ENCODE measurements at places on chromosomes 12 and 14.

GRCh38 chr14:102633906-102634595, 41.6 kb downstream of the RCOR1 start:
- H3K4me3 ChIP-seq: no peak overlapping the region
- no peaks in the 10 kb centered on the region for H3K36me3 ChIP-seq
- H3K27me3 ChIP-seq: no peaks in the 10 kb centered on the region
- peaks cover 13% of the 10 kb centered on the region for H3K4me1 ChIP-seq
- no peak for DNase-seq
- no peak overlapping the region for H3K27ac ChIP-seq

GRCh38 chr14:77204459-77204771, 22.8 kb downstream of the TMEM63C start:
- H3K4me1 ChIP-seq: no peaks in the 10 kb centered on the region
- no peak overlapping the region for H3K27ac ChIP-seq
- no peak for DNase-seq

GRCh38 chr12:119660076-119660475, 7.9 kb upstream of the PRKAB1 start:
- H3K4me1 ChIP-seq: no peaks in the 10 kb centered on the region
- DNase-seq: no peak
- H3K4me3 ChIP-seq: no peak overlapping the region

GRCh38 chr12:6363330-6364043, 11.9 kb downstream of the SCNN1A start:
- H3K27me3 ChIP-seq: no peaks in the 10 kb centered on the region
- H3K36me3 ChIP-seq: peaks cover 19% of the 10 kb centered on the region
- H3K4me3 ChIP-seq: peak overlapping the region; percentile 54
- H3K4me1 ChIP-seq: peaks cover 3% of the 10 kb centered on the region
- H3K27ac ChIP-seq: 0 out of 2 replicates have a peak overlapping the region, but pooled peaks have one; percentile 2

- H3K4me1 ChIP-seq: peaks cover 16% of the 10 kb centered on the region
- peak; percentile 61 for DNase-seq
- H3K27ac ChIP-seq: peak overlapping the region; percentile 81
- no peak overlapping the region for H3K4me3 ChIP-seq
- H3K36me3 ChIP-seq: no peaks in the 10 kb centered on the region
- H3K27me3 ChIP-seq: no peaks in the 10 kb centered on the region
These were observed 89.2 kb upstream of the HSPB8 start for GRCh38 chr12:119089380-119090013.

DNA sequence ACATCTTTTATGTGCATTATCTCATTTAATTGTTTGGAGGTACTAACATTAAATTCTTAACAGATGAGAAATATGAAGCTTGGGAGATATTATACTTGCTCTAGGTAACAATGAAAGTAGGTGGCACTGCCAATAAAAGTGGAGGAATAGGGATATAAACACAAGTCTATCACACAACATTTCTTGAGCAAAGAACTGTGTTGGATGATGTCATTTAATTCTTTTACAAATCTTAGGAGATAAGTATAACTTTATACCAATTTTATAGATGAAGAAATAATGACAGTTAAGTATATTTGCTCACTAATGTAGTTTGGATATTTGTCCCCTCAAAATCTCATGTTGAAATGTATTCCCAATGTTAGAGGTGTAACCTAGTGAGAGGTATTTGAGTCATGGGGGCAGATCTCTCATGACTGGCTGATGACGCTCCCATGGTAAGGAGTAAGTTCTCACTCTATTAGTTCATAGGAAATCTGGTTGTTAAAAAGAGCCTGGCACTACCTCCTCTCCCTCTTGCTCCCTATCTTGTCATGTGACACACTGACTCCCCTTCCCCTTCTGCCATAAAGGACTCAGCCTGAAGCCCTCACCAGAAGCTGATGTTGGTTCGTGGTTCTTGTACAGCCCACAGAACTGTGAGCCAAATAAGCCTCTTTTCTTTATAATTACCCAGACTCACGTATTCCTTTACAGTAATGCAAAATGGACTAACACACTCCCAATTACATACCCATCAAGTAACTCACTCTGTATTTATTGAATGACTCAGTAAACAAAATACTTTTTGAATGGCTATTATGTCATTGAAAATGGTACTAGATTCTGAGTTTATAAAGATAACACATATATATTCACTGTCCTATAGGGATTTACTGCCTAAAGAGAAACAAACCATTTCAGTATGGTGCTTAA, 146.8 kb upstream of the KITLG start:
- H3K27ac ChIP-seq: no peak overlapping the region
- H3K27me3 ChIP-seq: no peaks in the 10 kb centered on the region
- DNase-seq: no peak

DNA sequence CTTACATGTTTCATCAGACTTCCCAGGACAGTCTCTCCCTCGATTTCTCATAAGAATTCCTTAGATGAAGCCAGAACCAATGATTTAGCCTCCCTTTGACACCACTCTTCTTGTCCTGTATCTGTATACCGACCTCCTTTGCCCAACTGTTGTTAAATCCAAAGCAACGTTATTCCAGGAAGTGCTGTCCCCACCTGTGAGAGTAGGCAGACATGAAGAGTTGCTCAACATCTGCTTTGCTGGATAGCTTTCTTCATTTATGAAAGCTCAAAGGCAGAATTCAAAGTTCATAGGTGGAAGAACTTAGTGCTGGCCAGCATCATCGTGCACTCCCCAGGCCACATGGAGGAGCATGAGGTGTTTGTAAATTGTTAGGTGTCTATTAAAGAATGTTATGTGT, 55.6 kb downstream of the GTF2A1 start:
- no peaks in the 10 kb centered on the region for H3K4me1 ChIP-seq
- no peaks in the 10 kb centered on the region for H3K27me3 ChIP-seq
- DNase-seq: no peak
- no peak overlapping the region for H3K27ac ChIP-seq

GRCh38 chr14:101155575-101155974, 252.1 kb upstream of the RTL1 start:
- DNase-seq: no peak
- H3K36me3 ChIP-seq: no peaks in the 10 kb centered on the region
- no peak overlapping the region for H3K27ac ChIP-seq
- no peaks in the 10 kb centered on the region for H3K27me3 ChIP-seq

DNA sequence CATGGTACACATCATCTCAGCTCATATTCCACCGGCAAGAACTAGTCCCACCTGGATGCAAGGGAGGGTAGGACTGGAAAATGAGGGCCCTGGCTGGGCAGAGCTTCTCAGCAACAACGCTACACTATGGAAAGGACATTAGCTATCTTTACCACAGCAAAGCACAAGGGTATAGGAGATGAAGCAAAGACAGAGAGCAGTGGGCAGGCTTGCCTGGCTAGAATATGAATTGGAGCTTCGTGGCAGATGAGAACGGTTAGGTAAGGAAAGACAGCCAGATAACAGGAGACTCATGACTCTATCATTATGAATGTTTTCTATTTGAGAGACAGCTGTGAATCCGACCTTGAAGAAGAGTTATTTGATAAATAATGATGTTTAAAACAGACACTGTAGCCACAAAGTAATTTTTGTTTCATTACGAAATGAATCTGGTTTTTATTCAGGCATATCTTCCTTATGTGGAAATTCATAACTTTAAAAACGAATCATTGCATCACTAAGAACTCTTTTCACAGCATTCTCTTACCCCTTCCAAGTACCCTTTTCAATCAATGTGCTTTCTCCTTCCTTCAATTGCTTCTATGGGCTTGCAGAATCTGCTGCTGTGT, 59.1 kb upstream of the PCED1B start:
- no peak overlapping the region for H3K4me3 ChIP-seq
- no peaks in the 10 kb centered on the region for H3K27me3 ChIP-seq
- H3K36me3 ChIP-seq: no peaks in the 10 kb centered on the region
- no peak overlapping the region for H3K27ac ChIP-seq
- H3K4me1 ChIP-seq: no peaks in the 10 kb centered on the region
- DNase-seq: no peak

GRCh38 chr14:98227000-98227726, 1044.8 kb downstream of the BCL11B start:
- DNase-seq: no peak
- no peaks in the 10 kb centered on the region for H3K27me3 ChIP-seq
- H3K4me1 ChIP-seq: no peaks in the 10 kb centered on the region
- no peak overlapping the region for H3K4me3 ChIP-seq
- H3K36me3 ChIP-seq: no peaks in the 10 kb centered on the region

- no peak for DNase-seq
- H3K27ac ChIP-seq: no peak overlapping the region
- no peaks in the 10 kb centered on the region for H3K27me3 ChIP-seq
- H3K36me3 ChIP-seq: no peaks in the 10 kb centered on the region
- no peak overlapping the region for H3K4me3 ChIP-seq
These were observed 7.2 kb upstream of the LGALS3 start for GRCh38 chr14:55121628-55122439.

GRCh38 chr12:81610955-81611889, 147.9 kb downstream of the PPFIA2 start:
- no peaks in the 10 kb centered on the region for H3K4me1 ChIP-seq
- H3K36me3 ChIP-seq: no peaks in the 10 kb centered on the region
- no peak overlapping the region for H3K27ac ChIP-seq
- H3K4me3 ChIP-seq: no peak overlapping the region

DNA sequence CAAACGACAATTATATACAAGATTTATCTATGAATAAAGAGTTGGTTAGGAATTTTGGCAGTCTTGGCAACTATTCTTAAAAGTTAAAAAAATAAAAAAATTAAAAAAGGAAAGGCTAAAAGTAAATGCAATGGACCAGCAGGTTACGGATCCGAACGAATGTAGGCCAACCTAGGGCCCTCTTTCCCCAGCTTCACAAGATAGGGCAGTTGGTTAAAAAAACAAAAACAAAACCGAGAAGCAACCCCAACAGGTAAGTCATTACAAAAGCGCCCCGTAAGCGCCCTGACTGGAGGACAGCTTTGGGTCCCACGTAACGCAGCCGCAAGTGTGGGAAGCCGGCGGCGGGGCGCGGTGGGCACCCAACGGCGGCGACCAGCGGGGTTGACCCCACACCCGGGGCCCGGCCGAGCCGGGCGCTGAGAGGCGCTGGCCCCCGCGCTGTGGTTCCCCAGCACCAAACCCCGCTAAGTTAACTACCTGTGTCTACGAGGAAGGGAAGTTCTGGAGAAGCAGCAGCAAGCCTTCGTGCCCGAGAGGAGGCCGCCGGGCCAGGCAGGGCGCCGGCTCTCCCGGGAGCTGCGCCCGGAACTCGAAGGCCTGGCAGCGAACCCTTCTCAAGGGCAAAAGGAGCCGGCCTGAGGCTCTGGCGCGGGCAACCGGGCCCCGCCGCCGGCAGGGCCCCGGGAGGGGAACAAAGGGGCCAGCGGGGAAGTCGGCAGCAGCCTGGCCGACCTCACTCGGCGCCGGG, 882 bp downstream of the HECTD1 start:
- H3K4me3 ChIP-seq: peak overlapping the region; percentile 81
- no peak for DNase-seq
- H3K27me3 ChIP-seq: no peaks in the 10 kb centered on the region
- H3K36me3 ChIP-seq: peaks cover 8% of the 10 kb centered on the region
- peak overlapping the region; percentile 93 for H3K27ac ChIP-seq
- peaks cover 1% of the 10 kb centered on the region for H3K4me1 ChIP-seq

GRCh38 chr14:68966872-68967301, 12.2 kb downstream of the ACTN1 start:
- H3K4me1 ChIP-seq: peaks cover 35% of the 10 kb centered on the region
- DNase-seq: no peak
- H3K4me3 ChIP-seq: no peak overlapping the region

GRCh38 chr12:108700833-108701541, 30.3 kb downstream of the CORO1C start:
- no peak for DNase-seq
- no peak overlapping the region for H3K27ac ChIP-seq
- H3K27me3 ChIP-seq: no peaks in the 10 kb centered on the region
- H3K4me3 ChIP-seq: no peak overlapping the region

DNA sequence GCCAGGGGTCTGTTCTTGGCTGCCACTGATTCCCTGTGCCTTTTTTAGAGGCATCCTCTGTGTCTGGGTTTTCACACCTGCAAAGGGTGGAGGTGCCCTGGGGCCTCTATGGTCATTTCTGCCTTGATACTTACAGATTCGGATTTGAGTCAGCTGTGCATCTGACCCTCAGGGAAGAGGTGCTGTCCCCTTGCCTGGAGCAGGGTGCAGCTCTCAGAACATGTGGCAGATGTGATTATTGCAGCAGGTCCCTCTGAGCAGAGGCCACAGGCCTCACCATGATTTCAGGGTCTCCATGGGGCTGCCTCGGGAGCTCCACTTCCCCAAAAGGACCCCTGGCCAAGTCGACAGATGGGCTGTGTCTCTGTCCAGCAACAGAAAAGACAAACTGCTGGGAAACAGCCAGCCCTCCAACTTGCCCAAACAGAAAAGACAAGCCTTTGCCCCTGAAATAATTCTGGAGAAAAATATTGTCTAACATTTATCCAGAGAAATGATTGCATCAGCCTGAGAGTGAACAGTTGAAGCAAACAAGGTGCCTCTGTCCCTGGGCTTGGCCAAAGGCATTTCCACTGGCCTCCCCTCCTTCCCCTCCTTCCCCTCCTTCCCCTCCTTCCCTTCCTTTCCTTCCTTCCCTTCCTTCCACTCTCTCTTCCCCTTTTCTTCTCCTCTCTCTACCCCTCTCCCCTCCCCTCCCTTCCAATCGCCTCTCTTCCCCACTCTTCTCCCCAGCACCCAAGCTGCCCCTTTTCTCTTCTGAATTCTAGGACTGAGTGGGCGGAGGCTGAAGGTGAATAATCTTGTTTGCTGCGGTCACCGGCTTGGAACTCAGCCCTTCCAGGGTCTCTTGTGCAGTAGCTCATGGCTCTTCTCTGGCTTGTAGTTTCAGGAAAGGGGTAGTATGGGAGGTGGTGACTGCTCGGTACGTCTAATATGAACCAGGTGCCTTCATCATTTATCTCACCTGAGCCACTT, 676 bp downstream of the SERPINA3 start:
- H3K4me1 ChIP-seq: no peaks in the 10 kb centered on the region
- no peaks in the 10 kb centered on the region for H3K36me3 ChIP-seq
- no peak overlapping the region for H3K4me3 ChIP-seq
- DNase-seq: no peak
- H3K27ac ChIP-seq: no peak overlapping the region

DNA sequence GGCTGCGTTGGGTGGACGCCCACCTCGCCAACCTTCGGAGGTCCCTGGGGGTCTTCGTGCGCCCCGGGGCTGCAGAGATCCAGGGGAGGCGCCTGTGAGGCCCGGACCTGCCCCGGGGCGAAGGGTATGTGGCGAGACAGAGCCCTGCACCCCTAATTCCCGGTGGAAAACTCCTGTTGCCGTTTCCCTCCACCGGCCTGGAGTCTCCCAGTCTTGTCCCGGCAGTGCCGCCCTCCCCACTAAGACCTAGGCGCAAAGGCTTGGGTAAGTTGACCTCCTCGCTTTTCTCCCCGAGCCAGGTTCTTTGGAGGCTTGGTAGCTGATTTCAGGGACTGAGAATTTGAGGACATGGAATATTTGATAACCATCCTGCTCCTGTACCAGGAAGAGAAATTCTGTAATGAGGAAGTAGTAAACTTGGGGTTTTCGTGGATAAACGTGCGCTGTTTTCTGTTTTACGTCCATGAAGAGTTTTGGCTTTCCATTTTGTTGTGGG, 530 bp downstream of the APAF1 start:
- H3K27ac ChIP-seq: no peak overlapping the region
- H3K4me1 ChIP-seq: no peaks in the 10 kb centered on the region
- H3K36me3 ChIP-seq: peaks cover 12% of the 10 kb centered on the region
- H3K4me3 ChIP-seq: peak overlapping the region; percentile 78
- no peaks in the 10 kb centered on the region for H3K27me3 ChIP-seq
